ENCODE measurements at places on chromosomes 16 and 17.

DNA sequence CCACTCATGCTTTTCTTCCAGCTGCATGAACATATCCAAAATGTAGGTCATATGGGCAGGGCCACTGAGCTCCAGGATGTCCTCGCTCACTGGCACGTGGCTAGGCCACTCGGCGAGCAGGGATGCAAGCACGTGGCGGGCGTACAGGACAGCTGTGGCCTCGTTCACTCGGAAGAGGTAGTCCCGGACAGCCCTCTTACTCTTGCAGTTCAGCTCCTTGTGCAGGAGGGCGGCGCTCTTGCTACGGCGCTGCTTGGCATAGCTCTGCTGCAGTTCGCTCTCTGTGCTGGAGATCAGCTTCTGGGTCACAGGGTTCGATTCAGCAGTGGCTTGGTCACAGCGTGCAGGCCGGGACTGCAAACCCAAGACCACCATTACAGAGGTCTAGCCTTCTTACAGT lies 53.1 kb upstream of the ATP2A3 start:
- no peak for DNase-seq

DNA sequence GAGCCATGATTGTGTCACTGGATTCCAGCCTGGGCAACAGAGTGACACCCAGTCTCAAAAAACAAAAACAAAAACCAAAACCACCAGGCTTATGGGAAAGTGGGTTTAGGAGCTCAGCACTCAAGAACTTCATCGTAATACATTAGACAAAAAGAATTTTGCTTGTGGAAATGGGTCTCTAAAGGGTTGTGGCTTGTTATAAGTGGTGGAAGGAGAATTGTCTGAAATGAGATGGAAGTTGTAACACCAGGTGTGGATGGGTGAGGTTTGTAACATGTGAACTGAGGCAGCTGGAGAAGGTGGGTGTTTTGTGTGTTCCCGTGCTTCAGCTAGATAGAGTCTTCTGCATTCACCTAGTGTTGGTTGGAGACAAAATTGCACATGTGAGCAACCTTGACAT lies 35.8 kb downstream of the CDH1 start:
- DNase-seq = no peak

GRCh38 chr17:75645889-75646637 lies 12.8 kb downstream of the SMIM5 start:
- DNase-seq = peak; percentile 81

DNA sequence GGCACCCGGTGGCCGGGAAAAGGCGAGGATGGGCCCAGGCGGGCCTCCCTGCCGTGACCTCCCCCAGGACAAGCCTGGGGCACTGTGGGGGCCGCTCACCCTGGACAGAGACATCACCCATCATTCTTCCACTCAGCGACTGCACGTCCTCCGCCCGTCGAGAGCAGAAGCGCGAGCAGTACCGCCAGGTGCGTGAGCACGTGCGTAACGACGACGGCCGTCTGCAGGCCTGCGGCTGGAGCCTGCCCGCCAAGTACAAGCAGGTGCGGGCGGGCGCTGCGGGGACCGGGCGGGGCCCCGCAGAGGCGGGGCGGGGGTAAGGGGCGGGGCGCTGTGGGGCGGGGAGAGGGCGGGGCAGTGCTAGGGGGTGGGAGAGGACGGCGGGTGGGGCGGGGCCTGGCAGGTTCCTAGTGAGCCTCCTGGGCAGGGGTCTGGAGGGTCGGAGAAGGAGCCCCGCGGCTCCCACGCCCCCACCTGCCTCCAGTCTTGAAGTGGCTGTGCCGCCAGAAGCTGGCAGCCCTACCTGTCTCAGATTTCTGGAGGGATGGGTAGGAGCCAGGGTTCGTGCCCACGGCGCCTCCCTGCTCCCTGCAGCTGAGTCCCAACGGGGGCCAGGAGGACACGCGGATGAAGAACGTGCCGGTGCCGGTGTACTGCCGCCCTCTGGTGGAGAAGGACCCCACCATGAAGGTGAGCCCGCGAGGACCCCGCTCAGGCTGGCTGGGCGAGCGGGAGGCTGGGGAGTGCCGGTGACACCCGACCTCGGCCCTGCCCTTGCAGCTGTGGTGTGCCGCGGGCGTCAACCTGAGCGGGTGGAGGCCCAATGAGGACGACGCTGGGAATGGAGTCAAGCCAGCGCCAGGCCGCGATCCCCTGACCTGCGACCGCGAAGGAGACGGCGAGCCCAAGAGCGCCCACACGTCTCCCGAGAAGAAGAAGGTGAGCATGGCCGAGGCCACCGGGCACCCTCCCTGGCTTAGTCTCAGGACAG lies 7.5 kb downstream of the NME3 start:
- DNase-seq = no peak

DNA sequence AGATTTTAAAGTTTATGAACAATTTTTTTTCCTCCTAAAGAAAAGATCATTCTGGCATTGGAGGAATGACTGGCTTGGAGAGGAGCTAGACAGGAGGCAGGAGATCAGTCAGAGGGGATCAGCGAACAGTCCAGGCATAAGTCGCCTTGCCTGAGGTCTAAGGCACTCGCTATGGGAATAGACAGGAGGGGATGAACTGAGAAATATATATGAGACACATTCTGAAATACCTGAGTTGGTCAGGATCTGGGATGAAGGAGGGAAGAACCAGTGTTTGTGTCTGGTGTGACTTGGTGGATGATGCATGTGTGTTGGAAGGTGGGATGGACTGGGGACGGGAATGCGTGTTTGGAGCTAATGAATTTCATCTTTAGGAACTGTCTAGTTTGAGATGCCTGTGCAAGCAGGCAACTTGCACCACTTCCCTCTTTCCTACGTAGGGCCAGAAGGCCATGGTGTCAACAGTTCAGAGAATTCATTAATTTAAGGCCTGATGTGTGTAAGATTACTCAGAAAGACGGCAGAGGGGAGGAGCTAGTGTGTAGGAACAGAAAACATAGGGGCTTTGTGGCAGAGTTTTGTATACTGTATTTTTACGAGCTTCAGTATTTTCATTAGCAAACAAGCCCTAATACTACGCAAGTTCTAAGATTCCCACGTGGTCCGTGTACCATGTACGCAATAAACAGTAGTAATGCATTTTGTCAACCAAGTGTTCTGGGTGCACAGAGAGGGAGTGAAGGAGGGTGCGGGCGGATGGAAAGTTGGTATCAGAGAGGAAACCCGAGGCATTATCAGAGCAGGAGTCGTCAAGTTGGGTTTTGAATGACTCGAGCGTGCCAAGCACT lies 825 bp downstream of the HEATR6 start:
- DNase-seq = no peak

DNA sequence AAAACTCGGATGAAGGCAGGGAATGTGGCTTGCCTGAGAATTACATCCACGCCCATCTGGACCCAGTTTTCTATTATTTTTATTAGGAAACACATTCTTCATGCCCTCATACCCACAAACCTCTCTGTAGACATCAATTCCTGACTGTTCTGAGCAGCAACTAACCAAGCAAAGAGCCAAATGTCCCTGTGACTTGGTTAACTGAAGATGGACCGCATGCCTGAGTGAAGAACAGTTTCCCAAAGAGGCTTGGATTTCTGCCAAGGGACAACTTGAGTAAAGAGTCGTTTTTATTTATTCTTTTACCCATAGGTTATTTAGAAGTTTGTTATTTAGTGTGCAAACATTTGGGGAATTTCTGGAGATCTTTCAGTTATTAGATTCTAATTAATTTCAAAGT lies 259.8 kb downstream of the GRIN2A start:
- no peak for DNase-seq

GRCh38 chr17:79027274-79027924 lies 3.4 kb downstream of the C1QTNF1 start:
- DNase-seq = no peak

GRCh38 chr17:76700270-76700616 lies 10.5 kb downstream of the MXRA7 start:
- DNase-seq = no peak

DNA sequence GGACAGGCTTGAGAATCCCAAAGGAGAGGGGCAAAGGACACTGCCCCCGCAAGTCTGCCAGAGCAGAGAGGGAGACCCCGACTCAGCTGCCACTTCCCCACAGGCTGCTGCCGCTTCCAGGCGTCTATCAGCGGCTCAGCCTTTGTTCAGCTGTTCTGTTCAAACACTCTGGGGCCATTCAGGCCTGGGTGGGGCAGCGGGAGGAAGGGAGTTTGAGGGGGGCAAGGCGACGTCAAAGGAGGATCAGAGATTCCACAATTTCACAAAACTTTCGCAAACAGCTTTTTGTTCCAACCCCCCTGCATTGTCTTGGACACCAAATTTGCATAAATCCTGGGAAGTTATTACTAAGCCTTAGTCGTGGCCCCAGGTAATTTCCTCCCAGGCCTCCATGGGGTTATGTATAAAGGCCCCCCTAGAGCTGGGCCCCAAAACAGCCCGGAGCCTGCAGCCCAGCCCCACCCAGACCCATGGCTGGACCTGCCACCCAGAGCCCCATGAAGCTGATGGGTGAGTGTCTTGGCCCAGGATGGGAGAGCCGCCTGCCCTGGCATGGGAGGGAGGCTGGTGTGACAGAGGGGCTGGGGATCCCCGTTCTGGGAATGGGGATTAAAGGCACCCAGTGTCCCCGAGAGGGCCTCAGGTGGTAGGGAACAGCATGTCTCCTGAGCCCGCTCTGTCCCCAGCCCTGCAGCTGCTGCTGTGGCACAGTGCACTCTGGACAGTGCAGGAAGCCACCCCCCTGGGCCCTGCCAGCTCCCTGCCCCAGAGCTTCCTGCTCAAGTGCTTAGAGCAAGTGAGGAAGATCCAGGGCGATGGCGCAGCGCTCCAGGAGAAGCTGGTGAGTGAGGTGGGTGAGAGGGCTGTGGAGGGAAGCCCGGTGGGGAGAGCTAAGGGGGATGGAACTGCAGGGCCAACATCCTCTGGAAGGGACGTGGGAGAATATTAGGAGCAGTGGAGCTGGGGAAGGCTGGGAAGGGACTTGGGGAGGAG lies at the start of gene CSF3:
TSS of gene CSF3 (plus strand) at position 436 of the 993 bp plus-strand sequence. CDS start at position 471, 35 bp downstream.
- DNase-seq = no peak

DNA sequence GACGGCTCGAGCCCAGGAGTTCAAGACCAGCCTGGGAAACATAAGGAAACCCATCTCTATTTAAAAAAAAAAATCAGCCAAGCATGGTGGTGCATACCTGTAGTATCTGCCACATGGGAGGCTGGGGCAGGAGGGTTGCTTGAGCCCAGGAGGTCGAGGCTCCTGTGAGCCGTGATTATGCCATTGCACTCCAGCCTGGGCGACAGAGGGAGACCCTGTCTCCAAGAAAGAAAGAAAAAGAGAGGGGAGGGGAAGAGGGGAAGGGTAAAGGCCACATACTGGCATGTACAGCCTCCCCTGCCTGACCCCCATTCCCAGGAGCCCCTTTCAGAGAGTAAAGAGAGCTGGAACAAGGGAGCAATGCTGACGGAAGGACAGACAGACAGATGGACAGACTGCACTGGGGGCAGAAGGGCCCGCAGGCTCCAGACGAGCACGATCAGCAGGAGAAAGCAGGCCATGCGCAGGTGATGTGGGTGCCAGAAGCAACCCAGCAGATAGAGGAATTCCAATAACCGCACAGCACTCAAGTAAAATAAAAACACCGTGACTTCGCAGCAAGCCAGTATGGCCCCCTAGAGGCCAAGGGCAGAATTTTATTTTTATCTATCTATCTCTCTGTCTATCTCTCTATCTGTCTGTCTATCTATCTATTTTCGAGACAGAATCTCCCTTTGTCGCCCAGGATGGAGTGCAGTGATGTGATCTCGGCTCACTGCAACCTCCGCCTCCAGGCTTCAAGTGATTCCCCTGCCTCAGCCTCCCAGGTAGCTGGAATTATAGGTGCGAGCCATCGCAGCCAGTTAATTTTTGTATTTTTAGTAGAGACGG lies 27.1 kb upstream of the SNN start:
- no peak for DNase-seq

DNA sequence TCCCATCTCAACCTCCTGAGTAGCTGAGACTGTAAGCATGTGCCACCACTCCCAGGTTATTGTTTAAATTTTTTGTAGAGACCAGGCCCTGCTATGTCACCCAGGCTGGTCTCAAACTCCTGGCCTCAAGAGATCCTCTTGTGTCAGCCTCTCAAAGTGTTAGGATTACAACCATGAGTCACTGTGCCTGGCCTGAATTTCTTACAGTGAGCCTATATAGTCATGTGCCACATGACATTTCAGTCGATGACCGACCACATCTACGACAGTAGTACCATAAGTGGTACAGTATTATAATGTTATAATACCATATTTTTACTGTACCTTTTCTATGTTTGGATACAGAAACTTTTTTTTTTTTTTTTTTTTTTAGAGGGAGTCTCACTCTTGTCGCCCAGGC lies 195.3 kb downstream of the STX8 start:
- no peak for DNase-seq

DNA sequence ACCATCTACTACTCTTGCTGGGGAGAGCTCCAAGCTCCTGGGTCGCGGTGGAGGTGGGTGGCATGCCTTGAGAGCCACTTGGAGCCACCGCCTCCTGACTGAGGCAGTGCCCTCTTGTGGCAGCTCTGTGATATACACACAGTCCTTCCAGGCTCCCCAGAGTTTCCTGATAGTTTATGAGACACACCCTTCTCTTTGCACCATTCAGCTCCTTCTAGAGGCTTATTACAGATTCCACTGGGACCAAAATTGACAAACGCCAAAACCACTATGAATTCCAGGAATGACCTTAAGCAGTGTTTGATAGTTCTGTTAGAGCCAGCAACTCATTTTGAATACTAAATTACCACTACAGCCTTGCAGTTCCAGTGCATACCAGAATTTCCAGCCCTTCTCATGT lies 170.1 kb upstream of the CDH13 start:
- peak; percentile 36 for DNase-seq

GRCh38 chr16:64679976-64680690 lies 441.7 kb downstream of the CDH11 start:
- DNase-seq = no peak

DNA sequence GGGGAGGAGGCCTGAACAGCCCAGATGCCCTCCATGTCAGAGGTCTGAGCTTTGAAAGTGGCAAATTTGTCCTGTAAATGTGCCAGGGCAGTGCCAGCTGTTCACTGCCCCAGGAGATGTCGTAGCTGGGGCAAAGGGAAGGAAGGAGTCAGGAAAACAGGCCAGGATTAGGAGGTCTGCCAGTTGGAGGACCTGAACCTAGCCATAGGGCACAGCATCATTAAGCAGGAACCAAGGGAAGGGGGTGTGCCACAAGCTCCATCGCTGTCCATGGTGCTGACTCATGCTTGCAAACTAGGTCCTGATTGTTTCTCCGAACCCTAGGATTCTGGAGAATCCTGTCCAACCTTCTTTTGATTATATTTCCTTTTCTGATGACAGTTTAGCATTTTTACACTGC lies 124.2 kb downstream of the TMEM132E start:
- peak; percentile 6 for DNase-seq

DNA sequence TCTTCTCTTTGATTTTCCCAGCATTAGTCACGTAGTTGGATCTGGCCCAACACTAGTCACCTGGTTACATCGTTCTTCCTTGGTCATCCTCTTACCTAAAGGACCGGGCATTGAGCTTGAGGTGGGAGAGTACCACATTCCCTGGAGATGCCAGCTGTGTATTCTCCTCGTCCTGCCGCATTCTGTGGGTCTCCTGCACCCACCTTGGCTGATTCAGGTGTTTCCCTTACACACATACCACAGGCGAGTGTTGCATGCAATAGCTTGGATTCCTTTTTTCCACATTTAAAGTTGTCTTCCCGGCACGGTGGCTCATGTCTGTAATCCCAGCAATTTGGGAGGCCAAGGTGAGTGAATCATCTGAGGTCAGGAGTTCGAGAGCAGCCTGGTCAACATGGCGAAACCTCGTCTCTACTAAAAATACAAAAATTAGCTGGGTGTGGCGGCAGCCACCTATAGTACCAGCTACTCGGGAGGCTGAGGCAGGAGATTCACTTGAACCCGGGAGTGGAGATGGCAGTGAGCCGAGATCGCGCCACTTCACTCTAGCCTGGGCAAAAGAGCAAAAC lies 21.6 kb upstream of the CLEC18C start:
- no peak for DNase-seq

GRCh38 chr16:50266337-50267091 lies at the start of gene ADCY7:
Gene ADCY7 (plus strand): TSS chr16:50266551. CDS start chr16:50288180, 21,629 bp downstream.
- no peak for DNase-seq

- no peak for DNase-seq
Measured at GRCh38 chr16:50271148-50272041, 5.0 kb downstream of the ADCY7 start.

Measured in caudate nucleus (tissue), 63 donors.